Umbilical cord (tissue), 2 donors: ENCODE measurements at places on chromosomes 12 and 14.

DNA sequence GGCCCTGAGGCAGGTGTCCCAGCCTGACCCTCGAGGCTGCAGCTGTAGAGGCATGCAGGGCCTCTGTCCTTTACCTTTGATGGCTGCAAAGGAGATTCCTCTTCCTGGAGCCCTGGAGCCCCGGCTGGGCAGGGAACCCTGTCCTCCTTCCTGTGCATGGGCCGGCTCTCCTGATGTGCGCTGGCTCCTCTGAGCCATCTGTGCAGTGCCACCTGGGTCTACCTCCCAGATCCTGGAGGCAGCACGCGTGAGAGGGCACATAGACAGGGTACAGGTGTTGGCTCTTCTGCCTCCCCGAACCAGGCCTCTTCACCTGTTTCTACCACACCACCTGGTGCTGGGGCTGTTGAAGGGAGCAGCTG lies 115.1 kb downstream of the BEGAIN start:
- DNase-seq = no peak

GRCh38 chr14:105158794-105159193 lies 9.8 kb downstream of the JAG2 start:
- DNase-seq = no peak

GRCh38 chr12:62916632-62917425 lies 18.1 kb downstream of the PPM1H start:
- no peak for DNase-seq

DNA sequence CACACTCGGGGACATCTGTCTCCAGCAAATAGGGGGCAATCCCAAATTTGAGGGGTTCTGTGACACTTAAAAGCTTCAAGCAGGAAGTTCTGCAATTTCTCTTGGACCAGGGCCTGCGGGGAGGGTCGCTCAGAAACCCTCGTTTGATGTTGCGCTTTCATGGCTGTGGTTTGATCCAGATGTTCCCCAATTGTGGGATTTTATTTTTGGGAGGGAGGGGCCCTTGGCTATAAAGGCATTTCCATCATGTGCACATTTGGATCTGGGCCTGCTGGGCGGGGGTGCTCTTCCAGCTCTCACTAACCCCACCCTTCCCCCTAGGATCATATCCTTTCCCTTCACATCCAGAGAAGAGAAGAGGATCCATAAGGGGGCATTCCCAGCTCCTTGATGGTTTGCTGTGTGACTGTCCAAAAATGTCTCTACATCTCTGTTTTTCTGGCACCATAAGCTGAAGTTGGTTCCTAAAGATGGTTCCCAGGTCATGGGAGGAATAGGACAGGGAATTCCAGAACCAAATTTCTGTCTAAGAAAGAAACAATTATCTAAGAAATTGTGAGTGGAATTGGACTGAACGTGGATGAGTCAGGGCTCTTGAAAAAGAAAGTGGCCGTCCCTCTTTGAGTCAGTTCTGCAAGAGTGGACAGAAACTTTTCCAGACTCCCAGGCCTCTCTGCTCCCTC lies 47.2 kb downstream of the SMUG1 start:
- DNase-seq = peak; percentile 83

DNA sequence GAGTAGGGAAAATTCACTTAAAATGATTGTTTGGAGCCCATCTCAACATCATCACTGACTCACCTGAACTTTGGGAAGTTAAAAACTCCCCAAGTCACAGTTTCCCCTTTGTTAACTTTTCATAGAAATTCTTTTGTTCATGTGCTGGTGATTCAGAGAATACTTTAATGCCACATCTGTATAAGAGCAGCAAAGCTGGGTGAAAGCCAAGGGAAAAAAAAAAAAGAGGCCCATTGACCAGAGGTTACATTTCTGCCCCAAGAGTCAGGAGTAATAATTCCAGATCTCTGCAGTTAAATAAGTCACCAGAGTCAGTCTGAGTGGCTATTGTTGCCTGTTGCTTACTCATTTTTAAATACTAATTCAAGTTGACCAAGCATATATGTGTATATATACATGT lies 136.4 kb upstream of the LGR5 start:
- DNase-seq = peak; percentile 3

- DNase-seq = peak; percentile 98
Measured at GRCh38 chr14:54652188-54652587, 85.3 kb downstream of the SAMD4A start.

DNA sequence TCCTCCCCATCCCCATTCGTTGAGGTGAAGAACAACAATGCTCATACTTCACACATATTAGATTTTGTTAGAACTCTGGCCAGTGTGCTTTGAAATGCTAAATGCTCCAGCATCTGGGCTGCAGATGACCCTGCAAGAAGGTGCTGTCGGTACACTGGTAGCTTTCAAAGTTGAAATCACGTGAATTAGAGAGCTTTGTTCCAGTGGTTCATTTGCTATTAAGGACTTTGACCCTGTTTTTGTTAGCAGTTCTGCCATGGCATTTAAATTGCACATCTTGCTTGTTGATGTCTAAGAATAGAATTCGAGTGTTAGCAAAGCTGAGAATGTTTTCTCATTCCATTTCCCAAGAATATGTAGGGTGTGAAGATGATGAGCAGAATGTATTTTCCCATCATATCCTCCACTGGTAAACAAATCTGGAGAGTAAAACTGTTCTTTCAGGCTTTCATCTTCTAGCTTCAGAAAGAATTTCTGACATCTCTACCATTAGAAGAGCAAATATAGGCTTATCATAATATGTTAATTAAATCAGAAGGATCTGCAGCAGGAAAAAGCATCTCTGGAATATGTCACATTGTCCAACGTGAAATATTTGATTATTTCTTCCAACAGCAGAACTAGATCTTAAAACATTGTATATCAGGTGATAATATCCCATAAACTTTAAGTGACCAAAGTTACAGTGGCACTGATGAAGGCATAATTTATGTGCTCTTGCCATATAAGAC lies 98.8 kb upstream of the PDE3A start:
- no peak for DNase-seq

- no peak for DNase-seq
Measured at GRCh38 chr14:38074081-38074480, 133.6 kb upstream of the SSTR1 start.

GRCh38 chr12:2447861-2448260 lies 346.9 kb upstream of the FKBP4 start:
- DNase-seq = no peak

GRCh38 chr14:64324461-64324860 lies 30.3 kb upstream of the ESR2 start:
- no peak for DNase-seq

DNA sequence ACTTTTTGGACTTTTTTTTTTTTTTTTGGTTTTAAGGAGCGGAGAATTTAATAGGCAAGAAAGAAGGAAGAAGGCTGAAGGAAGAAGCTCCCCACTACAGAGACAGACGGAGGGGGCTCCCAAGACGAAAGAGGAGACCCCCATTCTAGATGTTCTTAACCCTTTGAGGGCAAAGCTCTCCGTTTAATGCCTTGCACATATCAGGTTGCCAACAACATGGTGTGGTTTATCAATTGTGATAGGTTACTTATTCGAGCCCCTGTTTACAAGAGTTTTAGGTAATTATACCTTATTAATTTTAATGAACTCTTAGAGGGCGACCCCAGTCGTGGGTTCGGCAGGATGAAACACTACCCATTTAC lies 1.2 kb upstream of the FBXO33 start:
- DNase-seq = no peak

DNA sequence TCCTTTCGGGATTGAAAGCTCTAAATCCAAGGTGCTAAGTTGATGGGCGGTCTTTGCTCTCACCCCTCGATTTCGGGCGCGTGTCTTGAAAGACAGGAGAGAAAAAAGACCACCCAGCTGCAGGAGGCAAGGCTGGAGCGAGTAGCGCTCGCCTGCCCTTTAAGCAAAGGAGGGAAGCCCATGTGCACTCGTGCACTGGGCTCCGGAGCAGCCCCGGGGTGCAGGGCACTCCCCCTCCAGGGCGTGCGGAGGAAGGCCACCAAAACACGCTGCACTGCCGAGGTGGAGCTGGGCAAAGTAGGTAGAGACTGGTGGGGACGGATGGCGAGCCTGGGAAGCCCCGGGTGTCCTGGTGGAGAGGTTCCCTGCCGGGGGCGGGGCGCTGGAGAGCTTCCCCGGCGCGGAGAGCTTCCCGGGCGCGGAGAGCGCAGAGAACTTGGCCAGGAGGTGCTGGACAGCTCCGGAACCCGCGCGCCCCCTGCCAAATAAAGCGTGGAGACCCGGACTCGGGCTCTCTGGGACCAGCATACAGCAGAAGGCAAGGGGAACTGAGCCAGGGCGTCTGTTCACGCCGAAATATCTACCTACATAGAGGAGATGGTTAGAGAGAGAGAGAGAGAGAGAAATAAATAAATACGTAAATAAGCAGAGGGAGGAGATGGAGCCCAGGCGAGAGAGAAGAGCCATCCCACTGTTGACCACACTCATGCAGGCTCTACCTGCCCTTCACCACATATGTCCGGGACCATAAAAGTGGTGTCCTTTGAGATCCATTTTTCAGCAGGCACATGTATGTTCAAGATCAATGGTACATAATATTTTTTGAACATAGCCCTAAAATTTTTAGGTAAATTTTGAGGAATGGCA lies 662 bp upstream of the NELL2 start:
- DNase-seq = peak; percentile 42

- no peak for DNase-seq
Measured at GRCh38 chr12:25377469-25378177, 126.9 kb upstream of the KRAS start.

GRCh38 chr12:116545144-116545543 lies 14.0 kb upstream of the MAP1LC3B2 start:
- DNase-seq = no peak

DNA sequence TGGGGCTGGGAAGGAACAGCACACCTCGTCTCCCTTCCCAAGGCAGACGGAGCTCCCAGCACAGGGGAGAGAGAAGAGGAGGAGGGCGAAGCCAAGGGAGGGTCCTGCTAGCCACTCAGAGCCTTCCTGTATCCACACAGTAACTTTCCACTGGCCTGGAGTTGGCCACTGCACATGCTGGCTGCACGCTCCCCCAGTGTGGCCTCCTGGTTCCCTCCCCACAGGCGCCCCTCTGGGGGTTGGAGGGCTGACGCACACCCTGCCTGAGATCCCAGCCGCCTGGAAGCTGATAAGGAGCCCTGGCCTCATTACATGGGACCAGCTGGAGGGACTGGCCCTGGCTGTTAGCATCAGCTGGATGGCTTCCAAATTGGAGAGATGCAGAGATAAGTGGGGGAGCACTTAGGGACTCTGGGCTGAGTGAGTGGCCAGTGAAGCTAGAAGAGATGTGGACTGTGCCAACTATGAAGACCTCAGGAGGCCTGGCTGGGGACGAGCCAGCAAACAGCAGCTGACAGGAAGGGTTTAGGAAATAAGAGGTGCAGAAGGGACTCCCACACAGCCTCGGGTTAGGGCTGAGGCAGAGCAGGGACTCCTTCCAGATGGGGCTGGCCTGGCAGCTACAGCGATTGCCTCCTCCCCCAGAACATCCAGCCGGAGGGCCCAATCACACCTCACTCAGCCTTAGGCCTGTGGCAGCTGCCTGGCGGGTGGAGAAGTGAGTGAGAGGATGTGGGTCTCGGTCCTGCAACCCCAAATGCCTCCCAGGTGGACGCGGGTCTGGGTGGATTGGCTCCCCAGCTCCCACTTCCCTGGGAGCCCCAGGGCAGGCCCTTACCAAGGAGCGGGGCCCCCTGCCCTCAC lies 26.3 kb upstream of the BCDIN3D start:
- peak; percentile 99 for DNase-seq

- no peak for DNase-seq
Measured at GRCh38 chr14:89040080-89040459, 215.6 kb downstream of the TTC8 start.

- no peak for DNase-seq
Measured at GRCh38 chr12:76634133-76634532, 74.6 kb upstream of the OSBPL8 start.

DNA sequence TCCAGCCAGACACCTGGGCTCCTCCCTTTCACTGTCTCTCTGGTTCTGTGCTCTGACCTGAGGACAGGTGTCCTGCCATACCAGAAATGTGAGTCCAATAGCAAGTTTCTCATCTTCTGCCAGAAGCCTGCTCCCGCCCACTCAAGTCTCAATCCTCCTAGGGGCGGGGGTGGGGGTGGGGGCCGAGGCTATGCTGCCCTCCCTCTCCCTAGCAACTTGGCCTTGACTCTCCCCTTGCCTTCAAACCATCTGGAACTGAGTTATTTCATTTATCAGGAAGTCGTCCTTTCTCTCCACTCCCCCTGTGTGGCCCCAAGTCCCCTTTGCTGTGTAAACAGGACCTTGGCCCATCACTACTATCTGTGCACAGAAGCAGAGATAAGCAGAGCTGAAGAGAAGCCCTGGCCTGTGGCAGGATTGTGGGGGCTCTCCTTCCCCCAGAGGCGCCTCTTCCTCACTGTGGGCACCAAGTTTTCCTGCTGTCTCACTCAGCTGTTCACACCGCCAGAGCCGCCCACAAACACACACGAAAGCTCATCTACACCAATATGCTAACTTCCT lies 117.1 kb downstream of the DPF3 start:
- no peak for DNase-seq

DNA sequence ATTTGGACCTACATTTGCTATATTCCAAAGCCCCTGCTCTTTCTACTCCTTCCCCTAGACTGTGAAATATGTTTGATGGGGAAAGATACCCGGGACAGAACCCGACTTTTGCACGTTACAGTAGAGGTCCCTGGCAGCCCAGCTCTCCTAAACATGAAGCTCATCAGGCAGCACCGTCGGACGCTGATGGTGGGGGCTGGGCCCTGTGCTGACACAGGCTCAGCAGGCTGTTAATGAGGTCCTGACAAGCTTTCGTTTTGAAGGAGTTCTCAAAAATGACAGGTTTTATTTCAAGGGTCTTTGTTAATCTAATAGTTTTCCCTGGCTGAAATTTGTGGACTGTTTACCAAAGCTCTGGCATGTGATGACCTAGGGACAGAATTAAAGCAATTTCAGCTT lies 102.3 kb downstream of the SLC25A47 start:
- DNase-seq = no peak

GRCh38 chr14:87042354-87042753 lies 950.6 kb downstream of the GALC start:
- DNase-seq = no peak

- DNase-seq = no peak
Measured at GRCh38 chr12:12017798-12018197, 52.9 kb upstream of the BCL2L14 start.

DNA sequence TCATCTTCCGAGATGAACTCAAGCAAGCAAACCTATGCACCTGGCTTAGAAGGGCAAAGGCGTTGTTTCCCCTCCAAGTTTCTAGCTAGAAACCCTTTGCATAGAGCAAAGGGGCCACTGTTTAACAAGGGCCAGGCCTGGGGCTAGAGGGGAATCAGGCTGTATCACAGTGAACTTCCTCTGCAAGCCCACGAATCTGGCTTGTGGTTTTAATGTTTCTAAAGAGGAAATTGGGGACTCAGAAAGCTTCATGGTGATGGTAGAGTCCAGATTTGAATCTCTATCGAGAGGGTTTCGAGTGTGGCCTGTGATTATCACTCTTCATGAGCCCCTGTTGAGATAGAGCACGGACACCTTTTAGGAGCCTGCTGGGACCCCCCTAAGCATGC lies 189.9 kb downstream of the VRK1 start:
- no peak for DNase-seq
